ENCODE measurements at places on chromosomes 7 and 10.

DNA sequence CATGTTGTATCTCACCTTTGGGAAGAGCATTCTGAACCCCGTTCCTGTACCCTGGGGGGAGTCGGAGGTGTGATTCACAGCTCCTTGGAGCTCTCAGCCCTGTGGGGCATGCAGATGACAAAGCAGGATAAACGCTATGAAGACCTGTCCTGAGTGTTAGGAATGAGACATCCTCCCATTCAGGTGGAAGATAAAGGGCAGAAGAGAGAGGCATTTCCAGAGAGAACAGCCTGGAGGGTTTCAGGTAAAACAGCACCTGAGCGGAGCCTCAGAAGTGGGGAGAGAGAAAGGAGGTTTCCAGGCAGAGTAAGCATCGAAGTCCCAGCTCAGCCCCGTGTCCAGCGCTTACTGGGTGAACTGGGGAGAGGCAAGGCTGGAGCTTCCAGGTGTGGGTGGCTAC lies 288.9 kb downstream of the KLF6 start:
- no peak for ATAC-seq

DNA sequence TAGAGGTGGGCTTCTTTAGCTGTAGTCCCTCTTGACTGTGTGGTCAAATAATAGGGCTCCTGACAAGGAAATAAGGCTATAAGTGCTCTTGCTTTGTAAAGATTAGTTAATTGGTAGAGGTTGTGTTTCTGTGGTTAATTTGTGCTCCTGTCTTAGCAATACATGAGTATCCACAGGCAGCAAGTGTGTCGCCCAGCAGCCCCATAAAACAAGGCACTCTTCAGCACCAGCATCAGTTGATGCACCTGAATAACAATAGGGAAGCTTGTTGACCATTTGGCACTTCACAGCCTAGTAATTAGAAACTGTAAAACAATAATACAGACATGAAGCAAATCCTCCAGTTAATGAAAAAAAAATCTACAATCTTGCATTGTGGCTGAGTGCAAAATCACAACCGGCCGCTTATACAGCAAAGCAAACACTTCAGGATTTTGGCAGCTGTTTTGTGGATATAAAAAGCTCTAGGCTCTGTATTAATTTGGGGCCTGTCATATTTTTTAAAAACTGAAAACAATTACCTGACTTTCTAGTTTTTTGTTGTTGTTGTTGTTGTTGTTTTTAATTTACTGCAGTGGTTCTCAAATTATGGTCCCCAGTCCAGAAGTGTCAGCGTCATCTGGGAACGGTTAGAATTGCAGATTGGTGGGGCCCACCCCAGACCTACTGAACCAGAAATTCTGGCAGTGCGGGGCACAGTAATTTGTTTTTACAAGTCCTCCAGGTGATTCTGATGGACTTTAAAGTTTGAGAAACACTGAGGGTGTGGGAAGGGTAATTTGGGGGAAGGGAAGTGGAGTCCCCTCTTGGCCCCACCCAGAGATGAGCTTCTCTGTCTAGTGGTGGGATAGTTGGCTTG lies 56.8 kb downstream of the AUTS2 start:
- ATAC-seq = no peak

DNA sequence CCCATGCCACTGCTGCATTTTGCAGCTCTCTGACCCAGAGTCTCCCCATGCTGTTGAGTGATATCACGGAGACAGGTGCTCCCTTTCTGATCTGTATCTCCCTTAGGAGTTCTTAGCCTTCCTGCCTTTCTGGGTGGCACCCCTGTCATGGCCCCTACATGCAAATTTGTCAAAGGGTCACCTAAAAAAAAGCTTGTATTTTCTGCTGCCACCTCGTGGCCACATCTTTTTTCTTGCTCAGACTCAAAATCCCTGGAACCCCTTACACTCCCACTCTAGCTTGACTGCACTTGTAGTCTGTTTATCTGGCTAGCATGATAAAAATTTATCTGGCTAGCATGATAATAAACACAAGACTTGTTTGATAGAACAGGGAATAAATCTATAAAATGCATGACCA lies 809.1 kb downstream of the SORCS1 start:
- ATAC-seq = no peak

- no peak for ATAC-seq
Measured at GRCh38 chr7:154960063-154960790, 42.7 kb downstream of the PAXIP1 start.

GRCh38 chr7:138000081-138000701 lies 1.7 kb downstream of the CREB3L2 start:
- ATAC-seq = no peak

GRCh38 chr7:81887098-81888090 lies 117.5 kb upstream of the HGF start:
- no peak for ATAC-seq

DNA sequence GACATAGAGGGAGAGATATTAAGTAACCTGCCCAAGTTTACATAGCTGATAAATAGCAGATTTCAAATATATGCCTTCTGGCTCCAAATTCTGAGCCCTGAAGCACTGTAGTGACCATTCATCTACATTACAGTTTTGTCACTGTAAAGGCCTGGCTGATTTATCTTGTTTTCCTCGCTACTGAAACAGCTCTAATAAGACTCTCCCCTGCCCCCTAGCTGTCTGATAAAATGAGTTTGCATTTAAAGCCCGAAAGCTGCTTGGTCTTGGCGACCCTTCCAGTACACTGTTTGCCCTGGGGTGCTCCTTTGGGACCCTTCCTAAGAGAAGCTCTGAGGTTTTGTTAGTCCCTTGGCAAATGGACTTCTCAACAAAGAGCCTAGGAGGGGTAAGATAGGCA lies 59.7 kb upstream of the RAB11FIP2 start:
- no peak for ATAC-seq

- no peak for ATAC-seq
Measured at GRCh38 chr7:158959954-158960353, 103.6 kb downstream of the DYNC2I1 start.

DNA sequence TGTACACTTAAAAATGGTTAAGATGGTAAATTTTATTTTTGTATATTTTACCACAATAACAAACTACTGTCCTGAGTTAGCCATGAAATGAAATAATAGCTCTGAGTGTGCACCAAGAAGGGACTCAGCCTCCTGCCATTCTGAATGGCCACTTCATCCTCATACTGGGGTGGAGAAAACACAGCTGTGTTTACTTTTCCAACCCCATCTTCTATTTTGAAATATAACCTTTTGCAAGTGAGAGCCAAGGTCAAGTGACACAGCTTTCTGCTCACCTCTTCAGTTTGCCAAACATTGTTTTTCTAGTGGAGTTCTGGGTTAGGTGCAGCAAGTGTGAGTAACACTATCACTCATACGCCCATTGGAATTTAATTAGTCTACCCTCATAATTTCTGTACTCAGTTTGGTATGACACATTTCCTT lies 107.4 kb upstream of the GLCCI1 start:
- peak; percentile 71 for ATAC-seq

All from esophagus mucosa (tissue), 1 donor.